ENCODE measurements at places on chromosomes 2 and 18.
A peak's percentile ranks its signal among the peaks of the same experiment; 100 is the strongest.

DNA sequence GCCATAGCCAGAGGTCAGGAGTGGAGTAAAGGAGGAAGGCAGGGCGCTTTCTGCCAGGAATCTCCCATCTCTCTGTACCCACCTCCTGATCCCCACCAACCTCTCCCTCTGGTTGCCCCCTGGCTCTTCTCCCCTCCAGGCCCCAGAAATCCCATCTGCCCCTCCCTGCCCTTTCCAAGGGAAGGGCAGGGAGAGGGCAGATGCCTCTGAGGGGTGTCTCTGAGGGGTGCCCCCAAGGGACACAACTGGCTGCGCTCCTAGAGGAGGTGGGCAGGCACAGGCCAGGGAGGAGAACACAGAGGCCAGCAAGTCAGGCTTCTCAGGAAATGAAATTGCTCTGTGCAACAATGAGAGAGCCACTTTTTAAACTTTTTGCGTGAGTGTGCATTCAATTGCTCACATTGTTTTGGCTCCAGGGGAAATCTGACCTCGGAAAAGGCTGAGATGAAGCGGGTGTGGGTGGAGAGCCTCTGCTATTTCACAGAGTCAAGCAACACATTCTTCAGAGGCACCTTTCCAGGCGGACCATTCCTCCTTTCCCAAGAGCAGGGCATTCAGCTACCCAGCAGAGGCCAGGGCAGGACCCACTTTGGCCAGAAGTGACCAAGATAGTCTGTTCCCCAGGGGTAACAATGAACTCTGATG lies 125.5 kb downstream of the SMAD7 start:
- no peak for DNase-seq

- no peak for DNase-seq
Measured at GRCh38 chr2:172460780-172461201, 33.4 kb downstream of the ITGA6 start.

GRCh38 chr18:56202678-56203077 lies 435.7 kb downstream of the TXNL1 start:
- DNase-seq: no peak

DNA sequence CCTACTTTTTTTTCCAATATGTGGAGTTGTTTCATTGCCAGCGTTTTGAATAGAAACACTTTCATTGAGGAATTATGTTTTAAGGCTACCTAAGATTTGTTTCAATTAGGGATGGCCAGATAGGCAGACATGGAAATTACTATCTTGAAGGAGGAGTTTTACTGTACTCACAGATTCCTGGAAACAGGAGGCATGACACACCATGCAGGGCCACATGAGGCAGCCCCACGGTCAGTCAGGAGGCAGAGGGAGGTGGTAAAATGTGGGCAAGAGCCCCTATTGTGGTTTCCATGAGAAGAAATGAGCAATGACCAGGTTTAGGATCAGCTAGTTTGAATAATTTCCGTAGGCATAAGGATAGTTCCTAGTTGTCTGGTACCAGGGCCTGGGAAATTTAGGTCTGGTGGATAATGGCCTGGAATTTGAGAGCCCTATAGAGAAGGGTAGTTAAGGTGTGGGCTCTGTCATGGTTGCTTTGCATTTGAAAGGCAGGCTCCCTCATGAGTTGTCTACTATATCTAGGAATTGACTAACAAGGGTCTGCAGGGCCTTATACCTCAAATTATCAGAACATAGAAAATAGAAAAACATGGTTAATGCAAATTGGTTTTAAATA lies 360.0 kb upstream of the KCNJ3 start:
- no peak for DNase-seq

DNA sequence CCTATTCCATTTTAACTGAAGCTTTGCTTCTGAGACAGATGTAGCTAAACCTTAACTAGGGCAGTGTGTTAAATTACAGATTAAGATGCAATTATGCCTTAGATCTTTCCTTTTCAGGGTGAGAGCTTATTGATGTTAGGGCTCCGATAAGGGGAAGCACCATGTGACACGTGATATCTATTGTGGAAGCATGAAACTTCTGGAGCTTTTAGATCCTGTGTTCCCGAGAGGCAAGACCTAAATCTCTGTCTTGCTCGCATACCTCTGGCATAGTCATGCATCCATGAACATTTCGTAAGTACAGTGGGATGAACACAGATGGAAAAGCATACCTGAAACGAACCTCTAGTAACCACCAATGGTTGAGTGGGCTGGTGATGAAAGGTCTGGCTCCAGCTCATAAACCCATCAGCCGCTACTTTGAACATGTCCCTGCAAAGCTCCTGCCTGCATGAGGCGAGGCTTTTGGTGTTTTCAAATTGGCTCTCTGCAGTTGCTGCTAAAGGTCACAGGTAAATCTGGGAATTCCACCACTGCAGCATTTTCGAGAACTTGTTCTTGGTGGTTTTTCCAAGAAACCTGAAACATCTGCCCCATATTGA lies 3.7 kb upstream of the NRP2 start:
- no peak for DNase-seq

- no peak for DNase-seq
Measured at GRCh38 chr2:127072396-127072795, 34.6 kb downstream of the BIN1 start.

DNA sequence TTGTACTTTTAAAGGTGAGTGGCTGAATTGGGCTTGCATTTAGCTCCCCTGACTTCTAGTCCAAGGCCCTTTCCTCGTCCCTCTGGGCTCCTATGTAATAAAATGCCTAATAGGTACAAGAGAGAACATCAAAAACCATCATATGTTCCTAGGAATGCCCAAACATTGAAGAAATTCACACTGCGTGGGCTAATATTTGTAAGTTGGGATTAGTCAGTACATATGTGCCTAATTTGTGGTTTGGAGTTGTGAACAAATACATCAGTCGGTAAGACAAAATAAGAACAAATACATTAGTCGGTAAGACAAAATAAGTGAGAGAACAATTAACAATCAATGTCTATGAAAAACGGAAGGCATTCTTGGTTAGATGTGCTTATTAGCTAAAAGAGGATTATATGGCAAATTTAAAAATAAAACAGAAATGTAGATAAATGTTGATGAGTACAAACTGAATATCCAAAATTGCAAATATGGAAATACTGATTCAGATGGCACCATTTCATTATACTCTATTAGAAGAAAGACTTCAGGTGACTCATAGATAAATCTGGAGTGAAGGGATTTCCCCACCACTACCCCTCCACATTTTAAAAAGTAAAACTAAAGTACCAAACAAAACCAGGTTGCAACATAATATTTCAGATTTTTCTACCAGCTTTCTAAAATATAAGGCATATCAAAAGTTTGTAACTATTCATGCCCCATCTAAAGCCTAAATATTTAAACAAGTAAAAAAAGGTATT lies 325.4 kb downstream of the ZEB2 start:
- no peak for DNase-seq

- DNase-seq: no peak
Measured at GRCh38 chr2:190713471-190713870, 64.6 kb downstream of the NAB1 start.

GRCh38 chr2:41066168-41066567 lies 614.3 kb upstream of the SLC8A1 start:
- no peak for DNase-seq

- no peak for DNase-seq
Measured at GRCh38 chr2:215394102-215394805, 41.6 kb downstream of the FN1 start.

DNA sequence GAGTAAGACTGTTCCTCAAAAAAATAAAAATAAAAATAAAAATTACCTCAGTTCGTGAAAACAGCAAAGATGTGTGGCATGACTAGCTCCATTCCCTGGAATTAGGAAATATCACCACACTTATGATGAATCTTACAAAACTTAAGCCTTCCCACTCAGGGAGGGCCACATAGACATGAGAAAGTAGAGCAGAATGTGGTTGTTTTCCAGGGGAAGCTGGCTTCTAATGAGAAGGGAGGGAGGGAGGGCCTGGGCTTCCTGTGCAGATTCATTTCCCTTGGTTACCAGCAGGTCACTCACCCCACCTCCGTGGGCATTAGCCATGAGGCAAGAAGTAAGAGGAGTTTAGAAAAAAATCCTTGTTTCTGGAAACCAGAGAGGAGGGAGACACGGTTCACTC lies 95.9 kb upstream of the RMDN2 start:
- no peak for DNase-seq

DNA sequence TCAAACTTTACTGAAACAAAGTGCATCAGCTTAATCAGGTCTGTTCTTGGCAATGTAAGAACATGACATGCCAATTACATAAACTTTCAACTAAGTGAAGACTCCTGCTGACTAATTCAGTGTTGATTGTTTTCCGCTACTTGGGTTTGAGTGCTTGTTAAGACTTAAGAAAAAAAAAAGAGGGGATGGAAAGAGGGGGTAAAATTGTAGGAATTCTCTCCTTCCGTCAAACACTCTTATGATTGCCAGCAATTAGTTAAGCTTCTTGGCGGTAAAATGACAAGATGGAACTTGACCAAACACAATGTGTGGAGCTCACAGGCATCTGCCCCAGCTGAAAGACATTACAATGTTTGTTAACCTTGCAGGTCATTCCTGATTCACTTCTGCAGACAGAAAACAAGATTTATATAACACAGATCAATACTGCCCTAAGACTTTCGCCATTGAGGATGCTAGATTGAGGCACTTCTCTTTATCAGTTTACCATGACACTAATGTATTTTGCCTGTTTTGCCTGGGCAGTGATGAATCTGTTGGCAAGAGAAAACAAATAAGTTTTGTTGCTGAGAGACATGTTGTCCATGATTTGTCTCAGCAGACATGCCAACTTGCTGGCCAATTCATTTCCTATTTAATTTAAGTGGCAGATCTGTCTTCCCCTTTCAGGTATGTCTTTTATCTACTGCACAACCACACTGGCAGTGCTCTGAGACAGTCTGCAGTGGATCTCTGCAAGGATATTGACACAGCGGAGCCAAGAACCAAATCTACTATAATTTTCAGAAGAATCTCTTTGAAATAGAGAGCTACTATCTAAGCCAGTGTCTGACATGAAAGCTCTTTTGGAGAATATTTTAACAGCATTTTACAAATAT lies 410.0 kb upstream of the KCNH7 start:
- DNase-seq: no peak

- DNase-seq: peak; percentile 3
Measured at GRCh38 chr2:40554665-40555294, 102.9 kb upstream of the SLC8A1 start.

DNA sequence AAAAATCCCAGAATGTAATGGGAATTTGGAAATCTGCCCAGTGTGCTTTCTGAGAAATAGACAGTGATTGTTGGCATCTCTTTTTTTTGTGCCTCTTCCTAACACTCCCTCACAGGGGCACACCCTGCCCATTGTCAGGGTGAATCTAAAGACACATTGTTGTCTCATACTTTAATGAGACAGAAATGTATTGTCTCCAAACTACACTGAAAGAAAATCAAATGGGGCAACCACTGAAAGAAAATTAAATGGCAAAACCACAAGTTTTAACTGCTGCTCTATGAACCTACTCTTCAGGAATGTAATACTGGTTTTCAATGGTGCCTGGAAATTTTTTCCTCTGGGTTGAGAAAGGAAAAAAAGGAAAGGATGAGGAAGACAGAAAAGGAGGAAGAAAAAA lies 43.2 kb upstream of the GLS start:
- DNase-seq: no peak

DNA sequence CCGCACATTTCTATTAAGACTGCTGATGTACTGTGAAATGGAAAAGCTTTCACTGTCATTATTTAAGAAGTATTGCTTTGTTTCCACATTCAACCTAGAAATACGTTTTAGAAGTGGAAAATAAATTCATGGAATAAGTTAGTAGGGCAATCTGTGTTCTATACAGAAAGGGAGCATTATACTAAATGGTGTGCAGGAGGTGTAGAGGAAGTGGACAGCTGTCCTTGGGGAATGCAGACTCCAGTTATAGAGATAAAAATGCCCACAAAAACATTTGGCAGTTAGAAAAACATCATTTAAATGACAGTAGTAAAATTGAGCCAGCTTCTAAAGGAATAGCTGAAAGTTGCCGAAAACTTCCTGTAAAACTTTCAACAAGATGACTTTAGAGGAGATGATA lies 46.8 kb downstream of the PIK3C3 start:
- no peak for DNase-seq

Measured in SHP77 treated with DMSO at 0.1 percent for 48 hours (cell line).